ENCODE measurements at places on chromosomes 4 and X.

- no peak for DNase-seq
Observed at GRCh38 chr4:13329963-13330362, 154.2 kb downstream of the RAB28 start.

GRCh38 chrX:110153896-110154295 is 151.0 kb downstream of the TMEM164 start:
- DNase-seq, result no peak

DNA sequence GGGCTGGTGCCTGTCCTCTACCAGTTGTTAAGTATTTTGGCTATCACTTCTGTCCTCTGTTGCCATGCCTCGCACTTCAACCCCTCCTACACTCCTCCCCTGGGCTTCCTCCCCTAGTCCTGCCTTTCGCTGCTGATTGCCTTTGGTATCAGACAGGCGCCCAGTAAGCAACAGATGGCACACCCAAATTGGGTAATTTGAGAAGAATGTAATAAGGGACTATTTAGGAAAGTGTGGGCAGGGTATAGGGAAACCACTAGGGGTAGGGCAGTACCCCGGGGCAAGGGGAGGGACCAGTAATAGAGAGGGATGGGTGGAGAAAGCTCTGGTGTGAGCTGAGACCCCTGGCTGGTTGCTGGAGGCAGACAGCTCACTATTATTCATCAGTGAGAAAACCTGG is 172.7 kb upstream of the USP9X start:
- no peak for DNase-seq

GRCh38 chrX:119008110-119008744 is 33.8 kb downstream of the LONRF3 start:
- no peak for DNase-seq

- no peak for DNase-seq
Observed at GRCh38 chrX:119529345-119530276, 35.6 kb downstream of the STEEP1 start.

GRCh38 chr4:42416017-42416416 is 18.7 kb downstream of the SHISA3 start:
- no peak for DNase-seq

- DNase-seq, result no peak
Observed at GRCh38 chrX:13029887-13030771, 14.3 kb downstream of the FAM9C start.

- DNase-seq, result no peak
Observed at GRCh38 chr4:55617587-55618197, 18.4 kb downstream of the NMU start.

GRCh38 chr4:112916868-112917267 is 132.6 kb upstream of the ANK2 start:
- no peak for DNase-seq

DNA sequence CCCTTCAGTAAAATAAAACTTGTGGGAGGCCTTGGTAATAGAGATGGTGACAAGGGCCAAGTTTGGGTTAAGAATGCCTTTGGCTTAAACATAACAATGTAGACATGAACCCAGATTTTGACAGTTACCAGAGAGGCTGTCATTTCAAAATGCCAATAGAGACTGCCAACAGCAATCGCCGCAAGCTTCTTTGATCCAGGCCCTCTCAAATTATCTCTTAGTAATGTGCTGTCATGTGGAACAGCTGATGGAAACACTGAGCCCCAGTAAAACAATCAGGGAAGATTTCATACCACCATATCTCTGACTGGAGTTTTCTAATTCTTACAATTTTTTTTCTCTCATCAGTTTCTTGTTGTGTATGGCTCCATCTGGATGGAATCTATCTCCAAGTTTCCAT is 80.5 kb downstream of the ZNF330 start:
- no peak for DNase-seq

- no peak for DNase-seq
Observed at GRCh38 chr4:65798498-65799127, 128.3 kb upstream of the EPHA5 start.

DNA sequence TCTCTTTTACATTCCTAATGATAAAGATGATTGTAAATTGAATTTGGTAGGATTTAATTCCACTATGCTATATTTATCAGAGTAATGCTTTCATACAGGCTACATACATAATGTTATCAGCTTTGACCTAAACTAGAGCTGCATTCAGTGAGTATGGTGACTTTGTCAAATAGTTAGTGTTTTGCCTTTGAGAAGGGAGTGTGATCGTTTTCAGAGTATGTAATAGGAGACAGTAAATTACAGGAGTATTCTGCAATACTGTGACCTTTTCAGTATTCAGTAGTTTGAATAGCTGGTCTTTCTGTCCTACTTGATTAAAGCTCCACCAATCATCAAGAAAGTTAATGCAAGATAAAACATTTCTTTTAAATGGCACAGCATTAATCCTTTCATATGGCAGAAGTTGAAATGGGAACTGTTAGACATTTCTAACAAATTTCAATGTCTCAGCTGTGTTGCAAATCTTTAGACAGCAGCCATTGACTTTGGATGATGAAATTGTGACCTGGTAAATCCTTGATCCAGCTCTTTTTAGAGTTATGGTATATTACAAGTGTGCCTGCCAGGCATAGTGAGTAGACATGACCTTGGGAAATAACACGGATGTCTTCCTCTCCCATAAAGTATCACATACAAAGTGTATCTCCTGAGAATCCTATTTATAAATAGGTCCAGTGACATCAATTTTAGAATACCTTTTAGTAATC is 455.3 kb downstream of the KCTD8 start:
- no peak for DNase-seq

GRCh38 chrX:133918361-133918771 is 67.0 kb downstream of the GPC3 start:
- DNase-seq, result no peak

GRCh38 chr4:80963051-80963450 is 67.5 kb upstream of the BMP3 start:
- DNase-seq, result no peak

- DNase-seq, result peak; percentile 24
Observed at GRCh38 chr4:61741327-61742096, 541.4 kb downstream of the ADGRL3 start.

- DNase-seq, result no peak
Observed at GRCh38 chr4:173432430-173432829, 33.5 kb upstream of the SCRG1 start.

- DNase-seq, result no peak
Observed at GRCh38 chr4:171025776-171026175, 787.4 kb upstream of the GALNTL6 start.

GRCh38 chr4:106208481-106209460 is 107.2 kb downstream of the TBCK start:
- no peak for DNase-seq

DNA sequence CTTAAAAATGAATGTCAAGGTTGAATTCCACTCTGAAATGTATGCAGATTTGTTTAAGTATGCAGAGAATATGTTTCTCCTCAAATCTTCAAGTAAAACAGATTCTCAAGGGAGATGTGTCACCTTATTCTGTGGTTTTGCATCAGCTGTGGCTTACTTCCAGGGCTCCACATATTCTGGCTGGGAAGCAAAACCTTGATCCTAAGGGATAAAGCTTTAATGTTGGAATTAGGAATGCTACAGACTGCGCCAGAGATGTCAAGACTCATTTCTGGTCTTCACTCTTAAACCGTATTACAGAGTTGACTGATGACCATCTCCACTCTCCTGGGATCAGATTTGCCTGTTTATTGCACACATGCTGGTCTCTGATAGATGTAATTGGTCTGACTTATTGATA is 143.9 kb upstream of the DIPK2B start:
- no peak for DNase-seq

GRCh38 chr4:52833941-52834525 is 28.1 kb upstream of the RASL11B start:
- DNase-seq, result no peak

All from left renal pelvis (tissue), 4 donors.